Endodermal cell (in vitro differentiated cells): ENCODE measurements at places on chromosomes 16 and 17. TPM values are rescaled to one million over a fixed set of nuclear protein-coding genes. Genes with fewer than 3 reads are reported as not detected.

DNA sequence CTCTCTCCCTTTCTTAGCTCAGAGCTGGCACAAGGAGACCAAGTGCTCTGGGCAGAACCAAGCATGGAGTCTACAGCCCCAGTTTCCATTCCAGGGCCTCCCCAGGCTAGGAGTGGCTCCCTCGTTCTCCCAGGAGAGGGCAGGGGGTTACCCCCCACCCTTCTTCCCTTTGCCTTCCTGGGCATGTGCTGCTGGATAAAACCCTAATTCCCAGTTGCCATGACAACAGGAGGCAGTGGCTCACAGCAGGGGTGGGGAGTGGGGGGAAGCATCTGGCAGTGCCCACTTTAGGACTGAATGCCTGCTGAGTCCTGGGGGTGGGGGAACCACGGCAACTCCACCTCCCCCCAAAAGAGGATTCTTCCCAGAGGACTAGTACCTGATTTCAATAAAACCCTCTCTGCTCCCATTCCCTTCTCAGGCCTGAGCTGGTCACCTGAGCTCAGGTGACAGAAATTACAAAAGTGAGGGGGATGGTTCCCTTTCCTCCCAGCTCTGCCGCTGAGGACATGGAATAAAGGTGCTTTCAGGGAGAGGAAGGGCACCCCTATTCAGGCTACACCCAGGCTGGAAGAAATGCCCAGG is 1.8 kb downstream of the MPP2 start:
- no peaks in the 10 kb centered on the region for H3K4me1 ChIP-seq
- no peaks in the 10 kb centered on the region for H3K36me3 ChIP-seq
- no peak overlapping the region for H3K27ac ChIP-seq
- no peak overlapping the region for H3K4me3 ChIP-seq
- peaks cover 64% of the 10 kb centered on the region for H3K27me3 ChIP-seq
- DNase-seq = no peak

The TPSB2 gene
- total RNA-seq = not detected in 3 replicates

DNA sequence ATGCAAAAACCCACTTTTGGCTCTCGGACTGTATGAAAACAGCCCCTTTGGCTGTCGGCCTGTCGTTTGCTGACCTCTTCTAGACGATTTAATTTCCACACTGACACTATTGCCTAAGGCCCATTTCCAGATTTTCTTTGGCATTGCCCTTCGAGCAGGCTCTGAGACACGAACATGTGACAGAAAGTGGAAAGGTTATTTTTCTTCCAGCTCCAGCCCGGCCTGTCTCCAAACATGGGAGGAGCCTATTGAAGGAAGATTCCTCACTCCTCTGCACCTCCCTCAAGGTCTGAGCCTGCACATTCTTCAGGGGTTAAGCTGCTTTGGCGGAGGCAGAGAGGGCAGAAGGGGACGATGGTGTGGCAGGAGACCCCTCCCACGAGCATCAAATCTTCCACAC is 85.9 kb upstream of the FOXF1 start:
- peaks cover 5% of the 10 kb centered on the region for H3K4me1 ChIP-seq
- no peak overlapping the region for H3K4me3 ChIP-seq
- no peaks in the 10 kb centered on the region for H3K36me3 ChIP-seq
- no peaks in the 10 kb centered on the region for H3K27me3 ChIP-seq
- no peak overlapping the region for H3K27ac ChIP-seq
- peak; percentile 64 for DNase-seq

The KRTAP2-2 gene
- not detected in 2 replicates for total RNA-seq

The SLFN14 gene
- total RNA-seq = not detected in 3 replicates

DNA sequence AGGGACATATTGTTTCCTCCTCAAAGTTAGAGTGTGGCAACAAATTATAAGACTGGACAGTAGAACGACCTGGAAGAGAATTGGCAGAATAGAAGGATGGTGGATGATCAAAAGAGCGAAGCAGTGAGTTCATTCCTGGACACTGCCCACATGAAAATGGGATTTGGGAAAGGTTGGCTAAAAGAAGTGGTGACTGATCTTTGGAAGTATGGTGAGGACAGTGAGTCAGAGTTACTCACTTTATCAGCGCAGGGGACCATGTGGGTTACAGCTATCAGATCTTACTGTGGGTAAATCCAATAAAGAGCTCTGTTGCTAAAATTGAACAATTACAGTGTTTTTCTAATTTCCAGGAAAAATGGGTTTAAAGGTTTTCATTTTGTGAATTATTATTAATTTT is 2.7 kb upstream of the TANC2 start:
- peaks cover 23% of the 10 kb centered on the region for H3K27me3 ChIP-seq
- no peaks in the 10 kb centered on the region for H3K36me3 ChIP-seq
- DNase-seq = no peak
- no peak overlapping the region for H3K27ac ChIP-seq
- no peaks in the 10 kb centered on the region for H3K4me1 ChIP-seq
- H3K4me3 ChIP-seq = no peak overlapping the region

DNA sequence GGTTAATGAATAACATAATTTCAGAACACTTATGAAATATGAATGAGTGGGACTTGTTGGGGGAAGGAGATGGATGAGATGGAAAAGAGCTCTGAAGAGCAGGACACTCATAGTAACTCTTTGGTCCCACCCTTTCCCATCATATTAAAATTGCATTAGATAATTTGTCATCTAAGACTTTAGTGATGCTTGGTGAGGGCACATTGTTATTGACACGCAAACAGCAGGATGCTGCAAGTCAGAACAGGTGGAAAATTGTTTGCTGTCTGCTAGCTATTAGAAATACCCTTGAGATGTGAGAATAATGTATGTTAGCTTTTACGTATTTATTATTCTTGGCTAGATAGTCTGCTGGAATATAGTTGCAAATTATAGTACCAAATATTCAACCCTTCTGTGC is 75.7 kb downstream of the TANC2 start:
- H3K27me3 ChIP-seq = no peaks in the 10 kb centered on the region
- no peak overlapping the region for H3K27ac ChIP-seq
- DNase-seq = no peak
- no peaks in the 10 kb centered on the region for H3K36me3 ChIP-seq

The HSD17B2 gene
- total RNA-seq = not detected in 3 replicates

- H3K4me3 ChIP-seq = no peak overlapping the region
- no peak for DNase-seq
- H3K27me3 ChIP-seq = no peaks in the 10 kb centered on the region
- H3K36me3 ChIP-seq = no peaks in the 10 kb centered on the region
- no peak overlapping the region for H3K27ac ChIP-seq
These were observed 151.0 kb upstream of the CDC42EP4 start for GRCh38 chr17:73462823-73463222.

- no peaks in the 10 kb centered on the region for H3K27me3 ChIP-seq
- H3K36me3 ChIP-seq = no peaks in the 10 kb centered on the region
- no peak overlapping the region for H3K27ac ChIP-seq
- DNase-seq = no peak
These were observed 293.3 kb downstream of the MAF start for GRCh38 chr16:79307214-79307613.

The MYO18A gene
- 51.4 to 63.6 TPM (median 56.7 TPM) in 3 replicates for total RNA-seq

The GSE1 gene
- 108 and 128 TPM in 2 replicates for total RNA-seq

- DNase-seq = peak; percentile 43
- no peak overlapping the region for H3K27ac ChIP-seq
- H3K36me3 ChIP-seq = no peaks in the 10 kb centered on the region
These were observed 3.6 kb upstream of the LITAFD start for GRCh38 chr16:8878523-8878911.

DNA sequence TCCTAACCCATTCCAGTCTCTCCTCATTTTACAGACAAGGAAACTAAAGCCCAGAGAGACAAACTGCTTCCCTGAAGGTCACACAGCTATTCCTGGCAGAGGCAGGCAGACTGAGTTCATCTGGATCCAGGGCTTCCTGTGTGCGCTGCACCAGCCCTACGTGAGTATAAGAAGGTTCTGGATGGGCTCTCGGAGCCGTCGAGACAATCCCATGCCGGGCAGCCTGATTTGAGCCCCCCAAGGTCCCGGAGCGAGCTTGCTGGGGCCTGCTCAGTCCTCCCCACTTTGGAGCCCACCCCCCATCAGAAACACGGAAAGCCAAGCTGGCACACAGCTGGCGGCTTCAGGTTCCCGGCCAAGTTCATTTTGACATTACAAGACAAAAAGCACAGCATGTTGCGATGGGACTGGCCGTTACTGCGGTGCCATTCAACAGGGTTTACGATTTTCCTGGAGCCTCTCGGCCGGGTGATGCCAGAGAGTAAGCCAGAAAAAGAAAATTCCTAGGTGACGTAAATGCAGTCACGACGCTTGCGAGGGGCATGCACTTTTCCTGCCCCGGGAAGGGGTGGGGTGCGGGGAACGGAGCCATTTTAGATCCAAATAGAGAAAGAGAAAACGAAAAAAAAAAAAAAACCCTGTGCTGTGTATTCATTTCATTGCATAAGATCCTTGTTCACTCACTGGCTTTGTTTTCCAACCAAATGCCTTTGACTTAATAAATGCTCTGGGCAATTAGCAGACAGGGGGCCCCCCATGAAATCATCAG is 167.1 kb upstream of the FOXF1 start:
- no peak for DNase-seq
- peaks cover 29% of the 10 kb centered on the region for H3K27me3 ChIP-seq
- H3K27ac ChIP-seq = no peak overlapping the region
- peaks cover 4% of the 10 kb centered on the region for H3K4me1 ChIP-seq
- H3K4me3 ChIP-seq = no peak overlapping the region

DNA sequence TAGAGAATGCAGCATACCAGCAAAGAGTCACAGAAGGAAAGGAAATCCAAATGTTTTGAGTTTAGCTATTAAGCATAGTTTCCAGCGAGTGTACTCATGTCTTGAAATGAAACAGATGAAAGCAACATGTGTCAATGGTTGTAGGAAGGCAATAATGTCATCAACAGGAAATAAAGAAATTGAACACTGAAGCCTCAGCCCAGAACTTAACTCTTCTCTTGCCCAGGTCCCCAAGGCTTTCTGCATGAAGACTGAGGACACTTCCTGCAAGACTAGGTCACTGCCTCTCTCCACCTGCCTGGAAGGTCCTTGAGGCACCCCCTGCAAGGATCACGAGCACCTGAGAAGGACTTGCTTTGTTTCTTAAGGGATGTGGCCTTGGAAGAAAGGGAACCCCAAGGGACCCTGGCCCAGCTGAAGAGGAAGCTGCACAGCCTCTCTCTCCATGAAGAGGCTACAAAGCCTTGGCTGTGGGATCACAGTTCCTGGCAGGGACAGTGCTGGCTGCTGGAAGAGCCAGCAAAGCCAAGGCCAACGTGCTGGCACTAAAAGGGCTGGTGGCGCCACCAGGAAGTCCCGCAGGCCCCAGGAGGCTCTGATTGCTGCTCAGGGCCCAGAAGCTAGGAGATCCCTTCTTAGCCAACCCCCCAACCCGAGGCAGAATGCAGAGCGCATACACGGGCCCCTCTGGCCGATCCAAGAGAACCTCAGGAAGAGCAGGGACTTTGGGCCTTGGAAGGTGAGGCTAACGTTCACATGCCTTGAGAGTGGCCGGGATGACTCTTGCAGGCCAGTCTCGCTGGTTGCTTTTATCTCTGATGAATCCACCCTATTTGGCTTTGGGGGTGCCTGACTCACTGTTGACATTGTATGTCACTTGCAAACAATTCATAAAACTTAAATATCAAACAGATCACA is 23.4 kb upstream of the AXIN2 start:
- no peak overlapping the region for H3K27ac ChIP-seq
- DNase-seq = no peak
- no peaks in the 10 kb centered on the region for H3K36me3 ChIP-seq
- H3K27me3 ChIP-seq = no peaks in the 10 kb centered on the region
- H3K4me3 ChIP-seq = no peak overlapping the region

DNA sequence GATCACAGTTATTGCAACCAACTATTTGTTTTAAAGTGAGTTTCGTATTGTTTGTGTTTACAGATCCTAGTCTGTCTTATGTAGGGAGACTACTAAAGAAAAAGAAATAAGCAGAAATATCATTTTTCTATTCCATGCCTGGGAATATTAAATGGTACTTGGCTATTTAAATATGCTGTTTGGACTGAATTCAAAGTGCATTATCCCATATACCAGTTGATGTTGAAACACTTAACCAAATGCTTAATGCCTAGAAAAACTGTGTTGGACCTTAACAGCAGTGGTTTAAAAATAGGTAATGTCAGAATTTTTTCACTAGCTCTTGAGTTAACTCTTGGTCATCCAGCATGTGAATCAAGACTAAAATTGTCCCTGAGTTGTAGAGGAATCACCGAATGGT is 37.5 kb upstream of the TOM1L1 start:
- DNase-seq = no peak
- H3K27ac ChIP-seq = no peak overlapping the region
- peaks cover 16% of the 10 kb centered on the region for H3K4me1 ChIP-seq
- no peak overlapping the region for H3K4me3 ChIP-seq

GRCh38 chr16:17829811-17830210 is 359.1 kb upstream of the XYLT1 start:
- no peaks in the 10 kb centered on the region for H3K4me1 ChIP-seq
- H3K36me3 ChIP-seq = no peaks in the 10 kb centered on the region
- H3K27me3 ChIP-seq = no peaks in the 10 kb centered on the region
- no peak overlapping the region for H3K27ac ChIP-seq
- no peak for DNase-seq

The ACOX1 gene
- 37.1 TPM in 2 replicates for total RNA-seq

The PRAC2 gene
- not detected in 2 replicates for total RNA-seq
